ENCODE measurements at places on chromosomes 1 and 21. TPM values are rescaled to one million over a fixed set of nuclear protein-coding genes. Genes with fewer than 3 reads are reported as not detected.

DNA sequence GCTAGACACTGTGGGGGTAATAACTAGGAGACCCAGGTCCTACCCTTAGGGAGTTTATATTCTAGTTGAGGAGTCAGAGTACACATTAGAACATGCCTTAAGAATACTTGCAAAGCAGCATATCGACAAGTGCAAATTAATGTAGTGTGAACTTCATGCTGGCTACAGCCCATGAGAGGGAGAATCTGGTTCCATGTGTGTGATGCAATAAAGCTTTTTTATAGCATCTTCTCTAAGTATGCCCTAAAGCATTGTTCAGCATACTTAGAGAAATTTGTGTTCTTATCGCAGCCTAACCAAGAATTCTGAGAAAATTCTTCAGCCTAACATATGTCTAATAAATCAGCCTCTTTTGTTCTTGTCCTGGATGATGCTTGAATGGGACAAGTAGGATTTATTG lies 95.5 kb downstream of the SDCCAG8 start:
- DNase-seq, result no peak

- DNase-seq, result peak; percentile 64
These were observed 49.0 kb upstream of the LRP8 start for GRCh38 chr1:53376742-53377437.

- DNase-seq, result no peak
These were observed 224.5 kb upstream of the NFIA start for GRCh38 chr1:60857851-60858250.

GRCh38 chr1:6484826-6485167 lies 6.7 kb downstream of the PLEKHG5 start:
- DNase-seq, result no peak

GRCh38 chr21:36806103-36806502 lies 107.2 kb downstream of the SIM2 start:
- no peak for DNase-seq

DNA sequence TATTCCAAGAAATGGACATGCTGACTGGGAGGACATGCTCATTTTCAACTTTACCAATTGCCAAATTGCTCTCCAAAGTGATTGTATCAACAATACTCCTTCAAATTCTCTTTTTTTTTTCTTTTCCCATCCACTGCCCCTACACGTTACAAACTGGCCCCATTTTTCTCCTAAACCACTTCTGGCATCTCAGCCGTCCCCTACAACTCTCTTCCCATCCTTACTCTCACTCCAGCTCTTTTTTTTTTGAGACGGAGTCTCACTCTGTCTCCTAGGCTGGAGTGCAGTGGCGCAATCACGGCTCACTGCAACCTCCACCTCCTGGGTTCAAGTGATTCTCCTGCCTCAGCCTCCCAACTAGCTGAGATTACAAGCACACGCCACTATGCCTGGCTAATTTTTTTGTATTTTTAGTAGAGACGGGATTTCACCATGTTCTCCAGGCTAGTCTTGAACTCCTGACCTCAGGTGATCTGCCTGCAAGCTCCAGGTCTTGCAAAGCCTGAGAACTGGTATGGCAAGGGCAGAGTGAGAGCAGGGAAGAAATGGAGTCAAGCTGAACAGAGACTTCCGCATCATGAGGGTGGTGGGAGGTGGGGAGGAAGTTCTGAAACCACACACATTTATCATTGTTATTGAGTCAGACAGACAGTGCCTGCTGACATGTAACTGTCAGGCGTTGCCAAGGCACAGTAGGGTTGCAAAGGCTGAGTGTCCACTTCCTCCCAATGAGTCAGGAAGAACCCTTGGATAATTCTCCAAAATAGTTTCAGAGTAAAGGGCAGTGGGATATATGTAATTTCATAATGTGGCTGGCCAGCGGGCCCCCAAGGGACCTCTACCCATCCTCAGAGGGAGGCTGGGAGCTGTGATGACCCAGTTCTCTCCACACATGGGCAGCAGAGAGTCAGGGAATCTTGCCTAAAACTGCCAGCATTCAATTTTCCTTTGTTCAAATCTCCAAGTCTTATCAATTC lies 17.4 kb downstream of the CELA3A start:
- DNase-seq, result no peak

- peak; percentile 44 for DNase-seq
These were observed 60.3 kb upstream of the CSF3R start for GRCh38 chr1:36542962-36543515.

DNA sequence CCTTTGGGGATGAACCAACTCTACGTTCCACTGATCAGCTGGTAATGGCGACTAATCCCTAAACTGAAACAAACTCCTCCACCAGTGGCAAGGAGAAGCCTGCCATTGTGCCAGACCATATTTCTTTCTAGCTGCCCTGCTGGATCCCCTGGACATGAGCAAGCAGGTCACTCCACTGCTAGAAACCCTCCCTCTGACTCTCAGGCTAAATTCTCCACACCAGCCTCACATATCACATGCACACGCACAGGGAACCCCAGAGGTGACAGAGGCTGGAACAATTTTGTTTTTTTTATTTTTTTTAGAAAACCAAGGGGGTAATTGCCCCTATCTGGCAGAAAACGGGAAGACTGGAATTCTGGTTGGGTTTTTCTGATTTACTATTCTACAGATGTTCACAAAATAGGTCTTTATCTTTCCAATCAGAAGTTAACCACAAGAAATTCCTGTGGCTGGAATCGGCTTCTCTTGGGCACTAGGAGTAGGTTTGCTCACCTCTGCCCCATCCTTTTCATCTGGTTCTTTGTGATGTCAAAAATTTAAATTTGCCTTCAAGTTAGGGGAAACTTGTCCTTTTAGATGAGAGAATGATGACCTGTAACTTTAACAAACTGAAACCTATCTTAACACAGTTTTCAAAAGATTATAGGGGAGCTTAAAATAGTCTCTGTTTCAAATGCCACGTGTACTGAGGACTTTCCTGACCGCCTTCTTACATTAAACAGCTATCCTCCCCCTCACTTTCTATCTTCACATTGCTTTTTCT lies 258.1 kb downstream of the SDCCAG8 start:
- DNase-seq, result no peak

DNA sequence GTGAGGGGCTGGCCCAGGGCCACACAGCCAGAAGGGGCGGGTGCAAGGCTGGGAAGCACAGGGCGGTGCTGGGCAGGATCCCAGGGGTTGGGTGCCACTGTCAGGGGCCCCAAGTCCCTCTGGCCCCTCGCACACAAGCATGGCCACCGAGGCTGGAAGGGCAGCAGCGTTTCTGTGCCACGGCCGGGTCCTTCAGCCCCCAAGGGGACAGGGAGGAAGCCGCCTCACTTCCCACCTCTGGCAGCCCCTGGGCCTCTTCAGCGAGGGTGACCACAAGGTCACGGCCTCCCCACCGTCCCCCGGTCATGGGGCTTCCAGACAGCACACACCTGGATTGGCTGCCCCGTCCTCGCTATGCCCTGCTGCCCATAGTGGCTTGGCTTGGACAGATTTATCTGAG lies 77.1 kb upstream of the TTC34 start:
- DNase-seq, result no peak

DNA sequence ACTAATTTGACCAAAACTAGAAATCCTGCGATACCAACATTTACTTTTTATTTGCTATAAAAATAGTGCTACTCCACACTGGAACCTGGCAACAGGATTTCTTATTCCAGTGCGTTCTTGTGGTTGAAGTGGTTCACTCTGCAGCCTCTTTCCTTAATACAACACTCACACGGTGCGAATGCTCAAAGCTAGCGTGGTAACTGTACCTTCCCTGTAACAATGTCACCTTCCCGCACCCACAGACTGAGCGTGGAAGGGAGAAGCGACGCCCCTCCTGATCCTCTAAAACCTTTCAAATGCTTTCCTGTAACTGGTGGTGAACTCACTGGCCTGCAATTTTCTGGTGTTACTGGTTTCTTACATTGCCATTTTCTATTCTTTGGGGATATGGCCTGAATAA lies 132.2 kb downstream of the LRRC53 start:
- DNase-seq, result no peak

GRCh38 chr1:118271883-118272282 lies 86.9 kb upstream of the SPAG17 start:
- no peak for DNase-seq

- no peak for DNase-seq
These were observed 40.5 kb upstream of the SAMD13 start for GRCh38 chr1:84260852-84261518.

GRCh38 chr1:69852706-69853105 lies 285.0 kb downstream of the LRRC7 start:
- no peak for DNase-seq

GRCh38 chr21:36852293-36852692 lies 114.2 kb downstream of the HLCS start:
- no peak for DNase-seq

DNA sequence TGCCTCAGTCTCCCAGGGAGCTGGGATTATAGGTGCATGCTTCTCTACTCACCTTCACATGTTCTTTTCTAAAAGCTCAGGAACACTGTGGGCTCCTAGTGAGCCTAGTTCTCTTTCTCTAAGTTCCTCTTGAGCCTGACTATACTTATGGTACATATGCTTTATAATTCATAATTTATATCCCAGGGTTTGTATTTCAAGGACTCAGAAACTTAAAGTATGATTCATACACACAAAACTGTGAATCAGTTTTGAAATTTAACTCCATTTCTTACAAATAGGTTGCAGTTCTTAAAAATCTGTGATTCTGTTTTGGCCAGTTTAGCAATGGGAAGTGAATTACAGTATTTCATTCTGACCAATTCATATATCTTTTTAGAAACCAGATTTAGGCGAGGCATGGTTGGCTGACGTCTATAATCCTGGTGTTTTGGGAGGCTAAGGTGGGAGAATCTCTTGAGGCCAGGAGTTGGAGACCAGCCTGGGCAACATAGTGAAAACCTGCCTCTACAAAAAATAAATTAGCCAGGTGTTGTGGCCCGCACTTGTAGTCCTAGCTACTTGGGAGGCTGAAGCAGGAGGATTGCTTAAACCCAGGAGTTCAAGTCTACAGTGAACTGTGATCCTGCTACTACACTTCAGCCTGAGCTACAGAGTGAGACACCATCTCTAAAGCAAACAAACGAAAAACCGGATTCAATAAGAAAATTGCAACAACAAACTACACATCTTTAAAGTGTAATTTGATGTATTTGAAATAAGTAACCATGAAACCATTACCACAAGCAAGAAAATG lies 15.6 kb downstream of the RASAL2 start:
- no peak for DNase-seq

- DNase-seq, result no peak
These were observed 182.8 kb downstream of the NRIP1 start for GRCh38 chr21:14881863-14882499.

GRCh38 chr1:94383966-94384408 lies 34.2 kb upstream of the ABCD3 start:
- DNase-seq, result no peak

DNA sequence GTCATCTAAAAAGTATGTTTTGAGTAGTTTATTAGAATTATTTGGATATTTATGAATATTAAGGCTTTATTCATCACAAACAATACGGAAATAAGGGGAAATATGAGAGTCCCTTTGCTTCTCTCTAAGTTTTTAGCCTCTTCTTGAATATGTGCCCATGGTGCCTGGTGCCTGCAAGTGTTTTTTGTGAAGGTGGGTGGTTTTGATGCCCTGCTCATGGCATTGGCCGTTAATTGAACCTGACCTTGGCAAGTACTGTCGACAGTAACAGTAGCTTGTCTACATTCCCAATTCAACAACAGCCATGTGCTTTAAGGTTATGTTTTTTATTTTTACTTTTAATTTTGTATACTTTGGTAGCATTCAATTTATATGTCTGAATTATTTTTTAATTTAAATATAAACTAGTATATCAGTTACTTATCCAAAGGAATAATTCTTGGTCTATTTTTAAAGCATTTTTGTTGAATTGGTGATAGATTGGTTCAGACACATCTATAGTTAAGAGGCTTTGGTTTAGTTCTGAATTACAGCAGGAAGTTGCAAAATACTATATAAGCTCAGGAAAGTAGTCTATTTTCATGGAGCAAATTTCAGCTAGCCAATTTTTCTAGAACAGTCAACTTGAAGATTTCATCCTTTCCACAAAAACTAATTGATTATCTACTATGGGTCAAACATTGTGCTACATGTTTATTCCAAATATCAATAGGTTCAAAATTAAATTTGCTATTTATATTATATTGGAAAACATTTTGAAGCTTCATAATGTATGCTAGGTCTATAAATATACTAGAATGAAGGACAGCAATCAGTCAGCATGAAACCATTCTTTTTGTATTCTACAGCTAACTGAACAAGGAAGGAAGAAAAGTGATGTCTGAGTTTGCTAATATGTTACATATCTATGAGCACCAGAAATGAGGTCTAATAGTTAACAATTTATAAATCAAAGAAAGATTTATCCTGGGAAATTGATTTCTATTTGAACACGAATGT lies 184.4 kb downstream of the MRPL39 start:
- no peak for DNase-seq

DNA sequence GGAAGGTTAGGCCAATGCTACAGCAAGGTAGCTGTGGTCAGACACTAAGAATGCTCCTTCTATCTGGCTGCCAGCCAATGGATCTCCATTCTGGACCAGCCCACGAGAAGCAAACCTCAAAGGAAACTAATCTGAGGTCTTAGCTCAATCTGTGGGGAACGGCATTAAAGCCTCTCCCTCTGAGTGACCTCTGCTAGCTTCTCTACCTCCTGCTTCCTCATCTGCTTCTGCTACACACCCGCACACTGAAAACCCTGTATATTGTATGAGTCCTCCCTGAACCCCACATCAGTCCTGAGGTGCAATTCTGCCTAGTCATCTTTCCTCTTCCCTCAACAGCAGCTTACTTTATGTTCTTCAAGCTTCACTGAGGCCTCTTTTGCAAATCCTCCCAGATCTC lies 6.9 kb upstream of the GALE start:
- no peak for DNase-seq

- no peak for DNase-seq
These were observed 31.9 kb downstream of the SNX7 start for GRCh38 chr1:98693385-98693784.

- no peak for DNase-seq
These were observed 145.3 kb upstream of the RRP15 start for GRCh38 chr1:218139761-218140160.

DNA sequence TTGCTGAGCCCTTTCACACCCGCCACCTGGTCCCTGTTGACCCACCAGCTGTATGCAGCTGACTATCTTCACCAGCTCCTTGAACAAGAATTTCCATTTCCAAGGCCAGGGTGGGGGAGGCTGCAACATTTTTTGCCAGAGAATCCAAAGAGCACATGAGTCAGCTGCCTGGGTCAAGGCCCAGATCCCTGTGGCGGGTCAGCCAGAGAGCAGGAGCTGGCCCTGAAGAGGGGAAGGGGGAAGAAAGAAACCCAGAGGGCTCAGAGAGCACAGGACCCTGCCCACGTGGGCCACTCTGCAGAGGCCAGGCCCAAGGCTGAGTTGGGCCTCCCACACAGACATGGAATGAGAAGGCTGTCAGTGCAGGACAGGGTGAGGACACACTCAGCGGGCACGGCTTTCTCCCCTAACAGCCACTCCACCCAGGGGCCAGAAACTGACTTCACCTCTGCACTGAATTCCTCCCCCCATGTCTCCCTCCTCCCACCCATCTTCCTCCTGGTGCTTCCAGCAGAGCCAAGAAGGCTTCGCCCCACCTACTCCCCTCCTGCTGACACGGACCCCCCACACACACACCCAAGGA lies 28.9 kb downstream of the S100A6 start:
- DNase-seq, result peak; percentile 89

GRCh38 chr1:211829343-211830054 lies 1.1 kb downstream of the LPGAT1 start:
- DNase-seq, result peak; percentile 74

STIL gene
- 0.48 TPM for total RNA-seq

NFASC gene
- 16.0 TPM for total RNA-seq

SH2D1B gene
- not detected for total RNA-seq

CDA gene
- 4.0 TPM for total RNA-seq

CNIH3 gene
- 1.4 TPM for total RNA-seq

EDARADD gene
- 0.43 TPM for total RNA-seq

GOLPH3L gene
- total RNA-seq, result 12.6 TPM

OR6N1 gene
- not detected for total RNA-seq

BSND gene
- total RNA-seq, result not detected

All from cardiac septum (tissue), 1 donor.